Activated CD4-positive, alpha-beta T cell treated with anti-CD3 and anti-CD28 coated beads for 48 hours (primary cell): ENCODE measurements at places on chromosomes 2 and 18.

- no peak for DNase-seq
These were observed 103.6 kb upstream of the LYPD6 start for GRCh38 chr2:149226790-149227189.

DNA sequence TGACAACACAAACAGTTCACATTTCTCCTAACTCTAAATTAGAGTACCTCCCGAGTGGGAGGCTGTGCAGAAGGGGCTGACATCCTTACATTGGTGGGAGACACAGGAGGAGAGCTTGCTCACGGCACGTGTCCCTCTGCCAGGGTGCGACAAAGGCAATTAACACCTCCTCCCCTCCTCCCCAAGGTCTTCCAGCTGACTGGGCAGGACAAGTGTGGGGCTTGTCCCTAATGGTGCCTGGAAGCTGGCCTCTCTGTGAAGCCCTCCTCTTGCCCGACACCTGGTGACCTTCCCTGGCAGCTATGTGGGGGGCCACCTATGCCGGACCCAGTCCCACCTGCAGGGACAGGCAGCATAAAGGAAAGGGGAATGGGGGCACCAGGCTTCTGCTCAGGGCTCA, 57.0 kb downstream of the FAM168B start:
- no peak for DNase-seq

DNA sequence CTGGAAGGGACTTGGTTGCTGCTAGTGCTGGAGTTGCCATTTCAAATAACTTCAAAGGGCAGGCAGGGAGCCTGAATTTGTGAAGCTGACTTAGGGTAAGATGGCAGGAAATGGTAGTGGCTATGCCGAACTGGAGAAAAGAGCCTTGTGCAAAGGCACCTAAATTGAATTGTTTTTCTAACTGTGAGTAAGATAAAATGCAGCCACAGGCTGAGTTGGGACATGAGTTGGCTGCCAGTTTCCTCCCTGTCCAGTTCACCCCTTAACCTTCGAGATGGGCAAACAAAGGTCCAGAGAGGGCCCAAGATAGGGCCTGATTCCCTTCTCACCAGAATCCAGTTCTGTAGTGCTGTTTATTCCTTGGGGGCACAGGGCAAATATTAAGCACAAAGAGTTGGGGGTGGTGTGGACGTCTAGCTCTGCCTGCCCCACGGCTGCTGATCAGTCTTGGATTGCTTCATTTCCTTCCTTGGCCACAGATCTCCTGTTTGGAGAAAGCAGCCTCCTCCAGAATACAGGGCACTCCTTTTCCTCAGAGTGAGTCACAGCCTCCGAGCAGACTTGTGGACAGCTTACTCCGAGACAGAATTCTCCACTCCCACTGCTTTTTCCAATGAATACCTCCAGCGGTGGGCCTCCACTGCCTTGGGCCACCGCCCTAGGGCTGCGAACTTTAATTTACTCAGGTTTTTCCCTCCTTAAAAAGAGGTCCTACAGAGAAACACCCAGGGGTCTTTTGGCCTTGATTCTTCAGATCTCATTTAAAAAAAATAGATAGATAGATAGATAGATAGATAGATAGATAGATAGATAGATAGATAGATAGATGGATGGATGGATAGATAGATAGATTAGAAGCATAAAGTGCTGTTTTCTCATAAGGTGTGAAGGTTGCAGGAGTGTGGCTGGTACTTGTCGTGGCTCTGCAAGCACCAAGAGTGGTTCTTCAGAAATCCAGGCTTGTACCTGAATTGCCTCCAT, 18.4 kb upstream of the SLC20A1 start:
- DNase-seq = no peak

DNA sequence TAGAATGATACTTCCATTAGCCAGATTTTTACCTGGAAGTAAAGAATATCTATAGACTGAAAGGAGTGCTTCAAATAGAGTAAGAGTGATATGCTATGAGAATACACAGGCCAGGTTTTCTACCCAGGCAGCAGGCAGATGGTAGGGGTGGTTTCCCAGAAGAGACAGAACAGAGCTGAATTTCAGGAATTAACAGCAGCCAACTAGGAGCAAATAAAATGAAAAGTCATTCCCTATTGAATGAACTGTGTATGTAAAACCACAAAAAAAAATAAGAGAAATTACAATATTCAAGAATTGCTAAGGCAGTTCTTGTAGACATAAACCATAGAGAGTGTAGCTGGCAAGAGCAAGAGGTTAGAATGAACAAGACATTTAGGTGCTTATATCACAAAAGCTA, 336.8 kb downstream of the KCNJ3 start:
- DNase-seq = no peak

DNA sequence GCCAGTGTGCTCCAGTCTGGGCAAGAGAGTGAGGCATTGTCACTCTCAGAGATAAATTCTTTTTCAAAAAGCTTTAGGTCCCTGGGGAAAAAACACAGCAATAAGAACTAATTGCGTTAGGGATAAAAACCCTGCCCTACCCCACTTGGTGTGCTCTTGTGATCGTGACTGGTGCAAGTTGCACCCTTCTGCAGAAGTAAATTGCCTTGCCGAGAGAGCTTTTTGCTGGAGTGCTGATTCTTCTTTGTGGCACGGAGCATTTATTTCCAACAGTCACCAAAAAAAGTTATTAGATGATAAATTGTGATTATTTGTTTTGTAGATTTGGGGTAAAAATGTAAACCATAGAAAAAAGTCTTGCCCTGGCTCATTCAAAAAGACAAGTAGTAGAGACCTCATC, 12.3 kb upstream of the GPR55 start:
- no peak for DNase-seq

DNA sequence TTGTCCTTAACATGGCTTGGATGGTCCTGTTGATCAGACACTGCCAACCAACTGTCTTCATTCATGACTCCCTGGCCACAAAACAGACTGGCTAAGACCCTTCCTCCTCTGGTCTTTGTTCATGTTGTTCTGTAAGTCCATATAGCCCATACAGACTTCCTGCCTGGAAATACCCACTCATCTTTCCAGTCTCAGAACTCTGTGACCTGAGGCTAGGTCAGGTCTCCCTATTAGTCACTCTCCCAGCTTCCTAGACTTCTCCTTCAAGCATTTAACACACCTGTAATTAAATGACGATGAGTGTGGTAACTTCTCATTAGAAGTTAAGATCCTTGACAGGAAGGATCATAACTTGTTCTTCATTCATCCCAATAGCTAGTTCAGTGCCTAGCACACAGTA, 56.3 kb downstream of the CCDC93 start:
- DNase-seq = no peak

DNA sequence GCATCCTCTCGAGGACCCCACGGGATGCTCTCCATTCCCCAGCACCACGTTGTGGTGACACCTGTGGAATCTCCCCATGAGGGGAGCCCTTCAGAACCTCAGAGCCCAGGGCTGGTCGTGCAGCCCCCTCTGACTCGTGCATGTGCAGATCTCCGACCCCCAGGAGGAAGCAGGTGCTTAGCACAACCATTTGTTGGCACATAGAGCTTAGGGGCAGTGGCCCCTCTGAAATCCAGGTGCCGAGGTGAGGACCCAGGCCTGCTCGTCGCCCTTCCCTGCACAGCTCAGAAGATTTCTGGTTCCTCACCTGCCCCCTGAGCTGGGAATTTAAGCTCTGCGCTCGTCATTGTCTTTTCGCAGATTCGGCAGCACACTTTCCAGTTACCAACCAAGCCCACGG, 1.3 kb upstream of the OTOS start:
- DNase-seq = no peak

DNA sequence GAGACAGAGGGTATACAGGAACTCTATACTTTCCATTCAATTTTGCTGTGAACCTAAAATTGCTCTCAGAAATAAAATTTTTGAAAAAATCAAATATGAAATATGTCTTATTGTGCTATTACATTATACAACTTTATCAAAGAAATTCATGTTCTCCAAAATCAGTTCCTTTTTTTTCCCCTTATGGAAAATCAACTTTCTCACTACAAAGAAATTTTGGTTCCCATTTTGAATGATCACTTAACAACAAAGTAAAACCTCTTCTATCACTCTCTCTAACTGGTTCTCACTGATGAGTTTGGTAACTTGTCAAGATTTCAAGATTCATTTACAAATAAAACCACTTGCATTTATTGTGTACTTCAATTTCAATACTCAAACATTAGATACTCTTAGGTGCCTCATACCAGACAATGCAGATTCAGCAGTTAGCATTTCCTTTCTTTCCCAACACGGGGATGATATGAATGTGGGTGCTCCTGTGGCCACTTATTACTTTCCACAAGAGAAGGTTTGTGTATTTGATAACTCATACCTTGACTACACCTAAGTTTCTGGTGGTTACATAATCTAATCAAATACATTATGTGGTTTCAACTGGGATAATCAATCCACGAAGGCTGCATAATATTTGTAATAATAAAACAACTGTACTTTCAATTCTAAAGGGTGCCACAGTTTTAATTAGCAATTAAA, 6.4 kb downstream of the PSME4 start:
- DNase-seq = no peak

GRCh38 chr18:55559739-55560138, 28.3 kb downstream of the TCF4 start:
- no peak for DNase-seq
